ENCODE measurements at places on chromosomes 1 and 21. TPM values are rescaled to one million over a fixed set of nuclear protein-coding genes. Genes with fewer than 3 reads are reported as not detected.

MROH9 gene
- polyA plus RNA-seq = not detected

IVL gene
- polyA plus RNA-seq = not detected

DRAXIN gene
- polyA plus RNA-seq = 0.15 TPM

USH2A gene
- under 0.01 TPM for polyA plus RNA-seq

- H3K27ac ChIP-seq = no peak overlapping the region
- H3K27me3 ChIP-seq = no peaks in the 10 kb centered on the region
- H3K4me1 ChIP-seq = peaks cover 5% of the 10 kb centered on the region
- peaks cover 11% of the 10 kb centered on the region for H3K36me3 ChIP-seq
These were observed 8.6 kb upstream of the CALML6 start for GRCh38 chr1:1906185-1907097.

GRCh38 chr1:177858332-177858821 lies 111.5 kb downstream of the SEC16B start:
- no peak overlapping the region for H3K4me3 ChIP-seq
- no peaks in the 10 kb centered on the region for H3K36me3 ChIP-seq
- no peaks in the 10 kb centered on the region for H3K27me3 ChIP-seq
- H3K27ac ChIP-seq = no peak overlapping the region
- DNase-seq = peak; percentile 3
- no peaks in the 10 kb centered on the region for H3K4me1 ChIP-seq

DNA sequence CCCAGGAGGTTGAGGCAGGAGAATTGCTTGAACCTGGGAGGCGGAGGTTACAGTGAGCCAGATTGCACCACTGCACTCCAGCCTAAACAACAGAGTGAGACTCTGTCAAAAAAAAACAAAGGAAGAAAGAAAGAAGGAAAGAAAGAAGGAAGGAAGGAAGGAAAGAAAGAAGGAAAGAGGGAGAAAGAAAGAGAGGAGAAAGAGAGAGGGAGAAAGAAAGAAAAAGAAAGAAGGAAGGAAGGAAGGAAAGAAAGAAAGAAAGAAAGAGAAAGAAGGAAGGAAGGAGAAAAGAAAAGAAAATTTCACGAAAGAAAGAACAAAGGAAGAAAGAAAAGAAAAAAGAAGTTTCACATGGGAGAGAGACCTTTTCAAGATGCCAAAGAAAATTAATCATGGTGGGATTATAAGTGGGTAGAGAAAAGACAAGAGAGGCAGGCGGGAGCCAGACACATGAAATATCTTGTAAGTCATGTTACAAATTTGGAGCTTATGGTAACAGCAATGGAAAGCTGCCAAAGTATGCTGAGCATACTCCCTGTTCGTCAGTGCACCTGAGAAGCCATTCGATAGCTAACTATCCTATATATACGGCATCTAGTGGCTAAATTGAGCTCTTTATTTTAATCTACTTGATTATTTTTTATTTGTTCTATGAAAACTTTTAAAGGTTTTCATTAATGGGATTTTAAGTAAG lies 41.3 kb upstream of the TNFSF4 start:
- no peak overlapping the region for H3K27ac ChIP-seq
- no peak overlapping the region for H3K4me3 ChIP-seq
- H3K27me3 ChIP-seq = no peaks in the 10 kb centered on the region
- no peaks in the 10 kb centered on the region for H3K4me1 ChIP-seq
- DNase-seq = no peak
- H3K36me3 ChIP-seq = no peaks in the 10 kb centered on the region

- H3K27me3 ChIP-seq = no peaks in the 10 kb centered on the region
- H3K4me1 ChIP-seq = peaks cover 21% of the 10 kb centered on the region
- DNase-seq = no peak
- no peak overlapping the region for H3K27ac ChIP-seq
These were observed 58.6 kb downstream of the ADARB1 start for GRCh38 chr21:45132841-45133573.

GRCh38 chr1:211764701-211765100 lies 65.9 kb downstream of the LPGAT1 start:
- no peaks in the 10 kb centered on the region for H3K27me3 ChIP-seq
- DNase-seq = no peak
- peaks cover 2% of the 10 kb centered on the region for H3K4me1 ChIP-seq

- no peak for DNase-seq
- H3K4me1 ChIP-seq = no peaks in the 10 kb centered on the region
- H3K36me3 ChIP-seq = no peaks in the 10 kb centered on the region
- peak within 1 kb of the TSS; percentile 55 for H3K4me3 ChIP-seq
These were observed at the start of gene HIVEP3 for GRCh38 chr1:41918450-41919043. HIVEP3 (minus strand) TSS chr1:41918922.

GRCh38 chr21:43315244-43316137 lies 111.4 kb downstream of the SIK1 start:
- no peaks in the 10 kb centered on the region for H3K36me3 ChIP-seq
- H3K27me3 ChIP-seq = no peaks in the 10 kb centered on the region
- peaks cover 9% of the 10 kb centered on the region for H3K4me1 ChIP-seq
- no peak for DNase-seq
- no peak overlapping the region for H3K4me3 ChIP-seq

- no peaks in the 10 kb centered on the region for H3K4me1 ChIP-seq
- H3K27me3 ChIP-seq = no peaks in the 10 kb centered on the region
- no peak for DNase-seq
These were observed 133.3 kb downstream of the XPR1 start for GRCh38 chr1:180765151-180765550.
